ENCODE measurements at places on chromosomes 6 and 20. TPM values are rescaled to one million over a fixed set of nuclear protein-coding genes. Genes with fewer than 3 reads are reported as not detected.

Gene NKX2-4
- not detected for total RNA-seq

Gene MTFR2
- total RNA-seq: 25.7 TPM

Gene KCNK16
- not detected for total RNA-seq

Gene TBXT
- total RNA-seq: not detected

DNA sequence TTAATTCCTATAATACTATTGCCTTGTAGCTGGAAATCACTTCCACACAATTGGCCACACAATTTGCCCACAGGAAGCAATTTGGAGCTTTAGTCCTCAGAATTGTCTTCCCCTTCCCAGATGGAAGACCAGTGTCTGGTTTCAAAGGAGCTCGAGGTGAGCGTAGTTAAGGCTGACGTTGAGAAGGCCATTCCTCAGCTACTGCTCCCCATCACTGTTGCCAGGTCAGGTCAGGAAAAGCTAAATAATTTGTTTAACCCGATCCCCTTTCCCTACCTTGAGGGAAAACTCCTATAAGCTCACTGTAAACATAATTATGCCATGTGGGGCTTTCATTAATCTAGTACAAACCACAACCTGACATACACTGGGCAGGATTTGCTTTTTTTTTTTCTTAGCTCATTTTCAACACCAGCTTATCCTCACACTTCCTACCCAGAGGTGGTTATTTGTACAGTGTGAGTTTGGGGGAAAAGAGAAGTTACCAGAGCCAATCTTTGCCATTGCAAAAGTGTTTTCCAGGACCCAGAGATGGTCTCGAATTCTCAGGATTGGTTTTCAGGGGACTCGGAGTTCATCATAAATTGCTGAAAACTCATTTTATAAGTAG, 242.7 kb downstream of the CLIC5 start:
- no peak overlapping the region for H3K4me3 ChIP-seq
- DNase-seq: no peak
- no peaks in the 10 kb centered on the region for H3K36me3 ChIP-seq
- no peaks in the 10 kb centered on the region for H3K4me1 ChIP-seq
- H3K27me3 ChIP-seq: no peaks in the 10 kb centered on the region

- no peak overlapping the region for H3K4me3 ChIP-seq
- DNase-seq: no peak
- no peaks in the 10 kb centered on the region for H3K27me3 ChIP-seq
- peaks cover 3% of the 10 kb centered on the region for H3K4me1 ChIP-seq
- H3K36me3 ChIP-seq: no peaks in the 10 kb centered on the region
These were observed 187.7 kb downstream of the NFATC2 start for GRCh38 chr20:51354769-51355319.

GRCh38 chr6:148516617-148517016, 174.0 kb downstream of the SASH1 start:
- H3K36me3 ChIP-seq: no peaks in the 10 kb centered on the region
- H3K27me3 ChIP-seq: peaks cover 60% of the 10 kb centered on the region
- DNase-seq: no peak
- H3K27ac ChIP-seq: no peak overlapping the region
- H3K4me3 ChIP-seq: no peak overlapping the region
- H3K4me1 ChIP-seq: no peaks in the 10 kb centered on the region

DNA sequence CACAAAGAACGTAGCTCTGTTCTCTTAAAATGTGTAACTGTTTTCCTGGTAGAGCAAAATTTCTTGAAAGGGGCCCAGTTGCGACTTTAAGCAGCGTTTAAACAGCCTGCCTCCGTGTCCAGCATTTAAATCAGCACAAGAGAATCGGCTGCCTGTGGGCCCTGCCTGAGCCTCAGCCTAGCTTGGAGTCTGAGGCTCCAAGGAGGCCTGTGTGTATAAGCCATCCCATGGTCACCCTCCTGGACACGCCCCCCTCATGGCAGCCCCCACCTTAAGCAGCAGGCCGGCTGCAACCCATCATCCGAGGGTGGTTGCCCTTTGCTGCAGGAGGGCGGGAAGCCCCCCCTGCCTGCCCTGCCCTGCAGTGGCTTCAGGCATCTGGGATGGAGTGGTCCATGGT, 18.9 kb downstream of the SDCBP2 start:
- H3K4me1 ChIP-seq: no peaks in the 10 kb centered on the region
- no peaks in the 10 kb centered on the region for H3K36me3 ChIP-seq
- H3K27ac ChIP-seq: no peak overlapping the region
- H3K4me3 ChIP-seq: no peak overlapping the region
- DNase-seq: no peak

- no peak overlapping the region for H3K27ac ChIP-seq
- H3K4me3 ChIP-seq: no peak overlapping the region
These were observed 100.5 kb upstream of the SASH1 start for GRCh38 chr6:148242180-148242579.

GRCh38 chr6:113623129-113623528, 234.0 kb upstream of the MARCKS start:
- no peaks in the 10 kb centered on the region for H3K27me3 ChIP-seq
- no peak overlapping the region for H3K27ac ChIP-seq
- no peak for DNase-seq
- no peaks in the 10 kb centered on the region for H3K36me3 ChIP-seq
- H3K4me3 ChIP-seq: no peak overlapping the region

Gene LCA5
- total RNA-seq: 2.2 TPM

- H3K4me3 ChIP-seq: no peak overlapping the region
- no peak overlapping the region for H3K27ac ChIP-seq
- no peaks in the 10 kb centered on the region for H3K4me1 ChIP-seq
- H3K27me3 ChIP-seq: no peaks in the 10 kb centered on the region
These were observed 23.1 kb downstream of the CRYBG1 start for GRCh38 chr6:106383573-106383972.

- no peak for DNase-seq
- H3K27ac ChIP-seq: no peak within 1 kb of the TSS
- H3K4me1 ChIP-seq: peaks cover 12% of the 10 kb centered on the region
- H3K27me3 ChIP-seq: no peaks in the 10 kb centered on the region
- H3K36me3 ChIP-seq: no peaks in the 10 kb centered on the region
- H3K4me3 ChIP-seq: no peak within 1 kb of the TSS
These were observed at the start of gene CST7 for GRCh38 chr20:24948939-24949679. CST7 (plus strand) TSS chr20:24949269; CDS start chr20:24949506, 237 bp downstream.

DNA sequence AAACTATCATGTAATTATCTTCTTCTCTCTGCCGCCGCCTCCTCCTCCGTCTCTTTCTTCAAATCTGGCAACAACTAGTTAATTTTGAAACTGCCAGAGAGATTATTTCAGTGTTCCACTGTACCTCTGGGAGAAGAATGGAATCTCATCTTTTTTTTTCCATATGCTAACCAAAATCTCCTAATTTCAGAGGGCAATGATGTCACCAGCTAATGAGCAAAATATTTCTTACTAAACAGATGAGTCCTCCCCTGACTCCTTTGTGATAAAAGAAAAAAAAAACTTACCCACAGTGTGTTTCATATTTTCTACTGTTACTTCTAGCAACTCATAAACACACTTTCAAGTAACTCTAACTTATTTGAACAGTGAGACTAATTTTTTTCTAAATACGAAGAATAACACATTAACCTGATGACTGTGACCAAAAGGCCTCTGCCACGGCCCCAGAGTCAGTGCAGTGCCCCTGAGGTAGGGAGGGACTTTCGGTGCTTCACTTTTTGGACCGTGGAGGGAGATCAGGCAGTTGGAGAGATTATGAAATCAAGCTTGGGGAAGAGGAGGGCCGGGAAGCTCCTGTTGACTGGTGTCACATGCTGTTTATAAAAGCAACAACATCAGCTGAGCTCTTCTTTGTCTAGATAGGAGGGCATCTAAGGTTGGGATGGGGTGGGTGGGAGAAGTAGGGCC, 159.6 kb downstream of the SASH1 start:
- no peaks in the 10 kb centered on the region for H3K36me3 ChIP-seq
- H3K4me1 ChIP-seq: no peaks in the 10 kb centered on the region
- no peak for DNase-seq
- H3K27ac ChIP-seq: no peak overlapping the region
- H3K27me3 ChIP-seq: peaks cover 22% of the 10 kb centered on the region

Gene EPHA7
- not detected for total RNA-seq

Gene POLR1C
- total RNA-seq: 120 TPM

Gene BMP2
- not detected for total RNA-seq

- no peak overlapping the region for H3K27ac ChIP-seq
- no peak overlapping the region for H3K4me3 ChIP-seq
- no peak for DNase-seq
- H3K36me3 ChIP-seq: no peaks in the 10 kb centered on the region
These were observed 86.3 kb downstream of the GMPR start for GRCh38 chr6:16324606-16325225.

Gene SLC26A8
- not detected for total RNA-seq

Gene SMIM28
- not detected for total RNA-seq

DNA sequence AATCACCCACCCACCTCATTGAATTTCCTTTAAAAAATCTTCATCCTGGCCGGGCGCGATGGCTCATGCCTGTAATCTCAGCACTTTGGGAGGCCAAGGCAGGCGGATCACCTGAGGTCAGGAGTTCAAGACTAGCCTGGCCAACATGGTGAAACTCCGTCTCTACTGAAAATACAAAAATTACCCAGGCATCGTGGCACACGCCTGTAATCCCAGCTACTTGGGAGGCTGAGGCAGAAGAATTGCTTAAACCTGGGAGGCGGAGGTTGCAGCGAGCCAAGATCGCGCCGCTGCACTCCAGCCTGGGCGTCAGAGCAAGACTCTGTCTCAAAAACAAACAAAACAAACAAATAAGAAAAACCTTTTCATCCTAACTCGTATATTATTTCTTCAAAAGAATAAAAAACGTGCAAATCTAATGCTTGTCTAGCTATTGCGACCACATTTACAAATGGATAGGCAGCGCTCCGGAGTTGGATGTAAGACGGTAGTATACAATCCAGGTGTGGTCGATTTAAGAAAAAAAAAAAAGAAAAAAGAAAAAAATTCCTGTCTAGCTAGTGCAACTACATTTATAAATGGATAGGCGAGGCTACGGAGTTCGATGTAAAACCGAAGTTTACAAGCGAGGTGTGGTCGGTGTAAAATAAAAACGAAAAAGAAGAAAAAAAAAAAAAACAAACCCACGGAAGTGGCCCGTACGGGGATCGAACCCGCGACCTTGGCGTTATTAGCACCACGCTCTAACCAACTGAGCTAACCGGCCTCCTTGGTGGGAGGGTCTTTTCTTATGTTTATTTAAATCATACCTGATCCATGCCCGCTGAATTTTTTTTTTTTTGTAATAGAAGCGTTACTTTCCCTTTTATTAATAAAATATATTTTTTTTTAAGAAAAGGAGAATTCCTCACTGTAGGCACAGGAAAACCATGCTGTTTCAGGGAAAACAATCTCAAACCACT, 70.7 kb upstream of the PRSS16 start:
- peak overlapping the region; percentile 74 for H3K4me3 ChIP-seq
- peak; percentile 58 for DNase-seq
- peak overlapping the region; percentile 73 for H3K27ac ChIP-seq

DNA sequence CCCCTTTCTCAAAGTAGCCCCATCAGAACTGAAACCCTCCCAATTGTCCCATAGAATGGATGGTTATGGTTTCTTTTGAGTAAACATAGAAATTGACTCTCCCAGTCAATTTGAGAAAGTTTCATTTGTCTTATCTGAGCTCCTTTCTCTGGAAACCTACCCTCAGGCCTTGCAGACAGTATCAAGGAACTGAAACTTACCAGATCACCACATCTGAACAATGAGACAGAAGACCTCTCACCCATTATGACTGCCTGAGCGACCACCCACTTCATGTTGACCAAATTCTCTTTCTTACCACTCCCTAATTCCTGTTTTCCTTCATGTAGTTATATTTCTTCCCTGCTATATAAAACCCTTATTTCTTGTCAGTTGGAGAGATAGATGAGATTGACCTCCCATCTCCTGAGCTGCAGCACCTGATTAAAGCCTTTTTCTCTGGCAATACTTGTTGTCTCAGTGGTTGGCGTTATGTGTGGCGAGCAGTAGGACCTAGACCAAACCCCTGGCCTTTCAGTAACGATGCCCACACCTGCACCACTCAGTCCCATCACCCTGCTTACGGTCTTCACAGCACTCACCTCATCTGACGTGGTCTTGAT, 138.9 kb downstream of the ZNF217 start:
- H3K4me3 ChIP-seq: no peak overlapping the region
- DNase-seq: no peak
- H3K27ac ChIP-seq: no peak overlapping the region

Gene SLC13A3
- 16.4 TPM for total RNA-seq

Gene EBF4
- total RNA-seq: not detected

DNA sequence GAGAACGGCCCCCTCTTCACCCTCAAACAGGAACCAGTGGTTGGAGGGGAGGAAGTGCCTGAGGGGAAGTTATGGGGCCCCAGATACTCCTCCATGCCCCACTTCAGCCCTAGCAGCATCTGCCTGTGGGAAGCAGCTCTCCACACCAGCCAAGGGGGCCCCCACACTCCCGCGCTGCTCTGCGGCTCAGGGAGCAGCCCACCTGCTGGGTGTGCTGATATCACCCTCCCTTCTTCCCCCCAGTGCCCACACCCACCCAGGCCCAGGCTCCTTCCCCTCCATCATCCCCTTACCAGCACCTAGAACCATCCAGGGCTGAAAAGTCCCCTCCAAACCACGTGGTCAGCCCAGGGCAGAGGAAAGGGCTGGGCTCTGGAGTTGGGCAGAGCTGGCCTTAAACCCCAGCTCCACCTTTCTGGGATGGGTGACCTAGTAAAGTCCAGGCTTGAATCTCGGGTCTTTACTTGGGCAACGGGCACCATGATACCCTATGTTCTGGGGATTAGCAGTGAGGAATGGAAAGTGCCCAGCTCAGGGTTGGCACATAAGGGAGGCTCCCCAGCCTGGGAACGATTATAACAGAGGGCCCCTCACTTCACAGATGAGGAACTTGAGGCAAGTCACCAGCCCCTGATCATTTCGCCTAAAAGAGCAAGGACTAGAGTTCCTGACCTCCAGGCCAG, 663 bp downstream of the LST1 start:
- no peak overlapping the region for H3K27ac ChIP-seq
- no peak overlapping the region for H3K4me3 ChIP-seq
- H3K36me3 ChIP-seq: no peaks in the 10 kb centered on the region
- no peak for DNase-seq

Gene ARFRP1
- total RNA-seq: 78.9 TPM

- no peaks in the 10 kb centered on the region for H3K27me3 ChIP-seq
- no peak for DNase-seq
- no peak overlapping the region for H3K27ac ChIP-seq
- H3K36me3 ChIP-seq: peaks cover 100% of the 10 kb centered on the region
- no peaks in the 10 kb centered on the region for H3K4me1 ChIP-seq
These were observed 51.2 kb upstream of the LYRM2 start for GRCh38 chr6:89689732-89690131.

- DNase-seq: peak; percentile 72
- no peak overlapping the region for H3K4me3 ChIP-seq
- no peak overlapping the region for H3K27ac ChIP-seq
These were observed 70.9 kb downstream of the STK35 start for GRCh38 chr20:2172305-2173175.

Gene OXT
- total RNA-seq: not detected

DNA sequence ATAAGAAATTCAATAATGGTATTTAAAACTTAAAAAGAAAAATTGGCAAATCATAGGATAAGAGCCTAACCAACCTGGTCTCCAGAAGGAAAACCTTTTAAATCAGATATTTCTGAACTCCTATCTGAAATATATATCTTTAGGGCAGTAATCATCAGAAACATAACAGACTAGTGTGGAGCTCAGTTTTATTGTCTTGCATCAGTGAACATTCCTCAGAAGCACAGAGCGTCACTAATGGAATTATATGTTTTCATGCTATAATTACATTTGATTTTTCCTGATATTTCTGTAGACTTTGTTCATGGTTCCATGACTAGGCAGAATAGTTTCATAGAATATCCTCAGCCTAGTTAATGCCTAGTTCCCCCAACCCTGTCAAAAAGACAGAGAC, 262.2 kb downstream of the EYA4 start:
- no peaks in the 10 kb centered on the region for H3K27me3 ChIP-seq
- no peaks in the 10 kb centered on the region for H3K36me3 ChIP-seq
- no peak overlapping the region for H3K4me3 ChIP-seq
- no peak for DNase-seq

Data from K562 (cell line).